Astrocyte (in vitro differentiated cells and primary cell): ENCODE measurements at places on chromosomes 2 and 18. TPM values are rescaled to one million over a fixed set of nuclear protein-coding genes. Genes with fewer than 3 reads are reported as not detected.

MYL1 gene
- total RNA-seq: 8.7 and 11.1 TPM in 2 replicates

IL36B gene
- total RNA-seq: not detected in 2 replicates

ADGRF3 gene
- total RNA-seq: 0.16 and 0.17 TPM in 2 replicates

COL6A3 gene
- 200 and 560 TPM in 2 replicates for total RNA-seq

ASB18 gene
- not detected in 2 replicates for total RNA-seq

MEP1B gene
- not detected in 2 replicates for total RNA-seq

PLGLB1 gene
- total RNA-seq: 0.59 and 1.8 TPM in 2 replicates

C2orf78 gene
- total RNA-seq: not detected in 2 replicates

RAD51AP2 gene
- 0.10 TPM in 1 of 2 replicates, not detected in the other for total RNA-seq

NMUR1 gene
- not detected in 2 replicates for total RNA-seq

EGR4 gene
- total RNA-seq: not detected in 2 replicates

FAM136A gene
- 32.0 and 32.8 TPM in 2 replicates for total RNA-seq

CIAO1 gene
- total RNA-seq: 56.3 and 58.6 TPM in 2 replicates

CDH20 gene
- total RNA-seq: not detected in 2 replicates
